ENCODE measurements at places on chromosomes 3 and 15.

GRCh38 chr15:50458348-50459112, 34.3 kb downstream of the USP8 start:
- no peak for ATAC-seq

- no peak for ATAC-seq
Observed at GRCh38 chr3:139460076-139460475, 16.2 kb downstream of the RBP2 start.

GRCh38 chr3:180250172-180250571, 213.4 kb upstream of the PEX5L start:
- ATAC-seq, result no peak

DNA sequence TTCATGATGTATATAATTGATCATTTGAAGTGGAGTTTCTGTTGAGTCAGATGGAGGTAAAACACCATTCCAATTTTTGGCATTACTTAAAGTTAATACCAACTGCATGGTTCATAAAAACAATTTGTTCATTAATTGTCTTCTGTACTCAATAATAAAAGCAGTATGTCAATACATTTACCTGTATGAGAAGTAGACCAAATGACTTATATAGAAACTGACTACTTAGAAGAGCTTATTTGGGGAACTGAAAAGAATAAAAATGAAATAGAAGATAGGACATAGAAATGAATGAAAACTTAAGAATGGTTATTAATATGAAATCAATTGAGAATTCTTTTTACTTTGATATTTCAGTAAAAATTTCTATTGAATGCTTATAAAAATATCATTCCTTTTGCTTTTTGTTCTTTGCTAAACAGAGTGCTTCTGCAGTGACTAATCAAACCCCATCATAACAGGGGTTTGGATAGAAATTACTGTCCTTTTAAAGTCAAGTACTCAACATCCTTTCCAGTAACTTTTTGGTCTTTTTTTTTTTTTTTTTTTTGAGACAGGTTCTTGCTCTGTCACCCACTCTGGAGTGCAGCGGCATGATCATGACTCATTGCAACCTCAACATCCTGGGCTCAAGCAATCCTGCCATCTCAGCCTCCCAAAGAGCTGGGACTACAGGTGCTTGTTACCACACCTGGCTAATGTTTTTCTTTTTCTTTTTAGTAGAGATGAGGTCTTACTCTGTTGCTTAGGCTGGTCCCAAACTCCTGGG, 6.5 kb upstream of the CRYBG3 start:
- ATAC-seq, result no peak
